ENCODE measurements at places on chromosomes 12 and 14.

GRCh38 chr12:109497675-109498074 lies 20.2 kb downstream of the UBE3B start:
- DNase-seq: no peak

DNA sequence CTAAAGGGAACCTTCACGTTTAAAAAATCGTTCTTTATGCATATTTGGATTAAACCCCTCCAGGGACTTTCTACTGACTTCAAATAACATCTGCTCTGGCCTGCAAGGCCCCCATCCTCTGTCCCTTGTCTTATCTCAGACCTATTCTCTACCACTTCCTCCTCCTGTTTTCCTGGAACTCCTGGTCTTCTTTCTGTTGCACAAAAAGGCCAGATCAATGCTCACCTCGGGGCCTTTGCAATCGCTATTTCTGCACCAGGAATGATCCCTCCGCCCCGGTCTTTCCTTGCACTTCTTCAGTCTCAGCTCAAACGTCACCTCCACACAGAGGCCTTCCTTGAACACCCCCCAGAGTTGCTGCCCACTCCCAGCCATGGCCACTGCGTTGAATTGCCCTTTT lies 57.6 kb upstream of the BEGAIN start:
- no peak for DNase-seq

- no peak for DNase-seq
Observed at GRCh38 chr14:97747316-97747715, 950.1 kb downstream of the VRK1 start.

DNA sequence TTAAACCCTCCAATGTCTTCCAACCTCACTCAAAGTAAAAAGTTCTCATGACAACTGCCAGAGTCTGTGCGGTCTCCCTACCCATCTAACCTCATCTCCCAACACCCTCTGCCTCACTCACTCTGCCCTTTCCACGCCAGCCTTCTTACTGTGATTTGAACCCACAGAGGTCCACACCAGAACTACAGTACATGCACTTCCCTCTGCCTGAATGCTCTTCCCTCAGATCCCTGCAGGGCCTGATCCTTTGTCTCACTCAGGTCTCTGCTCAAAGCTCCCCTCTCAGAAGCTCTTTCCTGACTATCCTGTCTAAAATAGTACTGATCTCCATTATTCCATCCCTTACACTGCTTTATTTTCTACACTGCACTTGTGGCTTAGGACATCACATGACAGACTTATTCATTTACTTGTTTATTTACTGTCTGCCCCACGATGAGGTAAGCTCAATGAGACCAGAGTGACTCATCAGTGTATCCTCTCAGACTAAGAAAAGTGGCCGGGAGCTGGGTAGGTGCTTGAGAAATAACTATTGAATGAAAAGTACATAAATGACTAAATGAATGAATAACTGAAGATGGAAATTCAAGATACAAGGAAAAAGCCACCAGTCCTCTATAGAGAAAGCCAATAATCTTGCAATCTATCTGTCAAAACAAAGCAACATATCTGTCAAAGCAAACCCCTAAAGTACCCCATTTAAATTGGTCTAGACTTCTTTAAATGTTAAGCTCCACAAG lies 17.1 kb downstream of the POMT2 start:
- DNase-seq: peak; percentile 86

- DNase-seq: no peak
Observed at GRCh38 chr14:65926504-65926903, 514.0 kb downstream of the FUT8 start.

- no peak for DNase-seq
Observed at GRCh38 chr12:108380382-108380781, 41.3 kb upstream of the CMKLR1 start.

DNA sequence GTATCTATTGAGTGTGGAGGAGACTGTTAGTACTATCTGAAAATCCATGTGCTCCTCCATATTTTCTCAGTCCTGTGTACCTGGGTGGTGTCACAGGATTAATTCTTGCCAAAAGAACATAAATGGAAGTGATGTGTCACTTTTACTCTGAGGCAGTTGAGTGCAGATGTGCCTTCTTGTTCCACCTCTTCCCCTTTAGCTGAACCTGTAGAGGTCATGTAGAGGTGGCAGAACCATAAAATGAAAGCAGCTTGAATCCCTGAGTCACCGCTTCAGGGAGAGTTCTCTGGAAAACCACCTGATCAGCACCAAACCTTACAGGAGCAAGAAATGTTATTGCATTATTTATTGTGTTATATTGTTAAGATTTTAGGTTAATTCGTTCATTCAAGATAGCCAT lies 14.7 kb upstream of the SLC25A3 start:
- no peak for DNase-seq

- no peak for DNase-seq
Observed at GRCh38 chr12:94714378-94715114, 64.2 kb upstream of the TMCC3 start.

All from GM04504 (cell line).